ENCODE measurements at places on chromosomes 2 and 18. TPM values are rescaled to one million over a fixed set of nuclear protein-coding genes. Genes with fewer than 3 reads are reported as not detected.

Gene CRYGD
- total RNA-seq, result not detected

Gene CLEC4F
- total RNA-seq, result not detected

Gene BOLL
- not detected for total RNA-seq

Gene EVX2
- total RNA-seq, result not detected

Gene SPEG
- total RNA-seq, result 1.1 TPM

Gene MYOM1
- total RNA-seq, result 1.7 TPM

Gene TMEM182
- total RNA-seq, result 3.2 TPM

Gene UGT1A4
- total RNA-seq, result not detected

Gene FAM168B
- total RNA-seq, result 44.4 TPM

Gene TP53I3
- total RNA-seq, result 2.9 TPM

Gene GRB14
- not detected for total RNA-seq

Gene PPP1R7
- total RNA-seq, result 106 TPM

Gene SEPTIN10
- 4.1 TPM for total RNA-seq

Gene CWC22
- 19.9 TPM for total RNA-seq

Gene ADCYAP1
- total RNA-seq, result not detected

DNA sequence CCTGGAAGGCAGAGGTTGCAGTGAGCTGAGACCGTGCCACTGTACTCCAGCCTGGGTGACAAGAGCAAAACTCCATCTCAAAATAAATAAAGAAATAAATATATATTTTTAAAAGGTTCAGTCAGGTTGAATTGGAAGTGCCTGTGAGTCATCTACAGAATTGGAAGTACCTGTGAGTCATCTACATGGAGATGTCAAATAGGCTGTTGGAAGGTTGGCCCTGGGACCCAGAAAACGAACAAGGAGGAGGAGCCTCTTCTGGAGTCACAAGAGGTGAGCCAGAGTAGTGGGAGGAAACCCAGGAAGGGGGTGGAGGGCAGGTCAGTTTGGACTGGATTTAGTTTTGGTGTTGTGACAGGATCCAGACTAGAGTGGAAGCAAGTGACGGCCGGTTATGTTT is 15.2 kb upstream of the SCYGR1 start:
- no peak for DNase-seq
- no peaks in the 10 kb centered on the region for H3K36me3 ChIP-seq
- peaks cover 2% of the 10 kb centered on the region for H3K4me1 ChIP-seq

DNA sequence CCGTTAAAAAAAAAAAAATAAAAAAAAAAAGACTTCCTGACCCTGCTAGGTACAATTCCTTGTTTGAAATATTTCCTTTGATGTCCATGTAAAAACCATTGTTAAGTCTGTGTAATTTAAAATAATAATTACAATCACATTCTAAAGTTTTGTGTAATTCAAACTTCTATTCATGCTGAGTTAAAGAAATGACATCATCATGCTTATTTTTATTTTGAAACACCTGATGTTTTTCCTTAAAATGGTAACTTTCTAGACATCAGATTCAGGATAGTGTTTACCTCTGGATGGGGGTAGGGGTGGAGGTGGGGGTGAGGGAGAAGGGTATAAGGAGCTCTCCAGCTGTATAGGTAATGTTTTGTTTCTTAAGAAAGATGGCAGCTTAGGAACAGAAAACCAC is 92.8 kb downstream of the ADCYAP1 start:
- H3K27ac ChIP-seq, result no peak overlapping the region
- no peaks in the 10 kb centered on the region for H3K27me3 ChIP-seq
- H3K4me1 ChIP-seq, result no peaks in the 10 kb centered on the region
- H3K4me3 ChIP-seq, result no peak overlapping the region
- H3K36me3 ChIP-seq, result no peaks in the 10 kb centered on the region

- peaks cover 3% of the 10 kb centered on the region for H3K36me3 ChIP-seq
- no peak overlapping the region for H3K27ac ChIP-seq
- H3K4me1 ChIP-seq, result peaks cover 20% of the 10 kb centered on the region
- no peak for DNase-seq
- no peak overlapping the region for H3K4me3 ChIP-seq
Observed at GRCh38 chr2:205022841-205023240, 477.6 kb downstream of the PARD3B start.

DNA sequence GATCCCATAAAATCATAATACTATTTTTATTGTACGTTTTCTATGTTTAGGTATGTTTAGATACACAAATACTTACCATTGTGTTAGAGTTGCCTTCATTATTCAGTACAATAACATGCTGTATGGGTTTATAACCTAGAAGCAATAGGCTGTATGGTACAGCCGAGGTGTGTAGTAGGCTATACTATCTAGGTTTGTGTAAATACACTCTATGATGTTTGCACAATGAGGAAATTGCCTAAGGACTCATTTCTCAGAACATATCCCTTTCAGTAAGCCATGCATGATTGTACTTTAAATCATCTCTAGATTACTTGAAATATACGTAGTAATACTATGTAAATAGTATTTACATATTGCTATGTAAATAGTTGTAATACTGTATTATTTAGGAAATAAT is 156.7 kb downstream of the CDCA7 start:
- no peaks in the 10 kb centered on the region for H3K36me3 ChIP-seq
- no peaks in the 10 kb centered on the region for H3K4me1 ChIP-seq
- no peak for DNase-seq
- peaks cover 19% of the 10 kb centered on the region for H3K27me3 ChIP-seq
- no peak overlapping the region for H3K27ac ChIP-seq
- no peak overlapping the region for H3K4me3 ChIP-seq

- DNase-seq, result no peak
- H3K4me3 ChIP-seq, result peak overlapping the region; percentile 74
- H3K27me3 ChIP-seq, result no peaks in the 10 kb centered on the region
- peaks cover 3% of the 10 kb centered on the region for H3K36me3 ChIP-seq
- peaks cover 20% of the 10 kb centered on the region for H3K4me1 ChIP-seq
Observed at GRCh38 chr2:241509155-241509784, 886 bp upstream of the STK25 start.

DNA sequence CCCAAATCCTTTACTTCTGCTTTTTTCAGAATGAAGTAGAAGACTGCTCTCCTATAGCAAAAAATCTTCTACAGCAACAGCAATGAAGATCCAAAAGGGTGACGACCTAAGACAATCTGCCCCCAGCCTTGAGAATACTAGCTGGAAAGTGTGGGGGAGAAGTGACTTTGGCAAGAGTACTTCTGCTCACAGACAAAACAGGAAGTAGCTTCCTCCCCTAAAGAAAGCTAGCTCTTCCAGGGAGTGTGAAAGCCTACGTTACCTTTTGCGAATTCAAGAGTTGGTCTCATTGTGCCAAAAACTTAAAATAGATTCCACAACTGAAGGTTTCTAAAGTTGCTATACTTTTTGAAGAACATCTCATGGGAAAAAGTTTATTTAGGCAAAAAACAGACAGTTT is 1069.2 kb upstream of the CHAC2 start:
- no peaks in the 10 kb centered on the region for H3K36me3 ChIP-seq
- no peak overlapping the region for H3K27ac ChIP-seq
- DNase-seq, result no peak
- H3K27me3 ChIP-seq, result no peaks in the 10 kb centered on the region

GRCh38 chr2:171191021-171191420 is 30.3 kb upstream of the TLK1 start:
- DNase-seq, result no peak
- H3K4me3 ChIP-seq, result no peak overlapping the region
- H3K4me1 ChIP-seq, result no peaks in the 10 kb centered on the region
- H3K27me3 ChIP-seq, result no peaks in the 10 kb centered on the region
- H3K27ac ChIP-seq, result no peak overlapping the region

DNA sequence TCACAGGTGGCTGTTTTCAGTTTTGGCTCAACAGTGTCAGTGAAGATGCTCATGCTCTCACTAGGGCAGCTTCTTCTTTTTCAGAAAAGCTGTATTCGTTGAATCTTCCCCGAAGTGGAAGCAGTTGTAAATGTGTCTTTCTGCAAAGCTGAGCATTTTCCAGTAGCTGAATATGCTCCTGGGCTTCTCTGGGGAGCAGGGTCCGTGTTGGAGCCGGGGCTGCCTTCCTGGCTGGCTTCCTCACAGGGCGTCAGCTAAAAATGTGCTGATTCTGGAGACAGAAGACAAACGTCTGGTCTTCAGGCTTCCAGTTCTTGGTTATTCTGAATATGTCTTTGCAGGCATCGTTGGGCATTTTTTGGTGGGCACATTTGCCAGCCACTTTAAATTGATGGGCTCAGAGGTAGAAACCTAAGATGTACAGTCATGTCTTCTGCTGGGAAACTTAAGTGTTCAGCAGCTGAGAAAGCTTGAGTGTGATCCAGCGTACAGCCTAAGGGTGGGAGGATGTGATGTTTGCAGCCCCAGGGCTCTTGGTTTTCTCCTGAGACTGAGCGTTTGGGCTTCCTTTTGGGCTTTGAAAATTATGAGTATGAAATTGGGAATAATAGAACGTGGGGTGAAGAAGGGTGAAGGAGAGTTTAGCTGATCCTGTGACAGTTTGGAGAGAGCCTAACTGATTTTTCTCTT is 19.0 kb downstream of the SETBP1 start:
- no peak for DNase-seq
- H3K27me3 ChIP-seq, result peaks cover 36% of the 10 kb centered on the region
- no peak overlapping the region for H3K27ac ChIP-seq
- H3K4me1 ChIP-seq, result peaks cover 16% of the 10 kb centered on the region
- no peak overlapping the region for H3K4me3 ChIP-seq
- peaks cover 26% of the 10 kb centered on the region for H3K36me3 ChIP-seq

- H3K27ac ChIP-seq, result peak overlapping the region; percentile 75
- peak; percentile 39 for DNase-seq
- H3K27me3 ChIP-seq, result no peaks in the 10 kb centered on the region
- no peak overlapping the region for H3K4me3 ChIP-seq
- no peaks in the 10 kb centered on the region for H3K36me3 ChIP-seq
- H3K4me1 ChIP-seq, result peaks cover 37% of the 10 kb centered on the region
Observed at GRCh38 chr2:136281281-136282114, 163.5 kb upstream of the CXCR4 start.

GRCh38 chr18:74141667-74142066 is 6.0 kb downstream of the FBXO15 start:
- H3K27ac ChIP-seq, result no peak overlapping the region
- H3K36me3 ChIP-seq, result no peaks in the 10 kb centered on the region
- DNase-seq, result no peak
- H3K4me3 ChIP-seq, result no peak overlapping the region
- H3K4me1 ChIP-seq, result peaks cover 14% of the 10 kb centered on the region
- peaks cover 6% of the 10 kb centered on the region for H3K27me3 ChIP-seq

GRCh38 chr18:55221622-55222021 is 262.4 kb upstream of the CCDC68 start:
- no peaks in the 10 kb centered on the region for H3K27me3 ChIP-seq
- no peak overlapping the region for H3K4me3 ChIP-seq
- DNase-seq, result no peak
- no peaks in the 10 kb centered on the region for H3K36me3 ChIP-seq

GRCh38 chr2:225599856-225600255 is 200.3 kb downstream of the NYAP2 start:
- no peaks in the 10 kb centered on the region for H3K36me3 ChIP-seq
- H3K4me3 ChIP-seq, result no peak overlapping the region
- H3K27me3 ChIP-seq, result peaks cover 1% of the 10 kb centered on the region
- H3K4me1 ChIP-seq, result no peaks in the 10 kb centered on the region
- H3K27ac ChIP-seq, result no peak overlapping the region
- no peak for DNase-seq

DNA sequence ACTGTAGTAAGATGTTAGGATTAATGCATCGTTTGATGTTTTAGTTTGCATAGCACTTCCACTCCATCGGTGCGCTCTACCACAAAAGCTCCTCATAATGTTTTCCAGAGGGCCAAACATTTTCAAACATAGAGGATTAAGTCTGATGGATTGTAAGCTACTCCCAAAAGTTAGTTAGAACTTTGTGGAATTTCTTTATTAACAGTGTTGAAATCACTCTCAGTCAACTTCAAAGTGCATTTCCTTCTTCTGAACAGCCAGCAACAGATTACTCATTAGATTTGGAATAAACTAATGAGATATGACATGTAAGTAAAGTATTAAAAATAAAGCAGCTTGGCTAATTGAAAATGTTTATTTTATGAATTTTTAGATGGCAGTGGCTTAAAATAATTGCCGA is 30.1 kb upstream of the CTAGE1 start:
- H3K36me3 ChIP-seq, result no peaks in the 10 kb centered on the region
- H3K4me3 ChIP-seq, result no peak overlapping the region
- no peak overlapping the region for H3K27ac ChIP-seq
- no peak for DNase-seq
- H3K27me3 ChIP-seq, result no peaks in the 10 kb centered on the region

- H3K27ac ChIP-seq, result no peak overlapping the region
- no peak for DNase-seq
- no peak overlapping the region for H3K4me3 ChIP-seq
- H3K36me3 ChIP-seq, result no peaks in the 10 kb centered on the region
- no peaks in the 10 kb centered on the region for H3K4me1 ChIP-seq
Observed at GRCh38 chr2:174059884-174060244, 94.7 kb upstream of the SP3 start.

- H3K27me3 ChIP-seq, result no peaks in the 10 kb centered on the region
- no peaks in the 10 kb centered on the region for H3K4me1 ChIP-seq
- DNase-seq, result no peak
- no peak overlapping the region for H3K4me3 ChIP-seq
- no peaks in the 10 kb centered on the region for H3K36me3 ChIP-seq
Observed at GRCh38 chr2:48131539-48132270, 225.4 kb upstream of the FBXO11 start.

- no peak for DNase-seq
- peak overlapping the region; percentile 90 for H3K4me3 ChIP-seq
- no peaks in the 10 kb centered on the region for H3K27me3 ChIP-seq
- H3K4me1 ChIP-seq, result peaks cover 57% of the 10 kb centered on the region
- peaks cover 39% of the 10 kb centered on the region for H3K36me3 ChIP-seq
- peak overlapping the region; percentile 80 for H3K27ac ChIP-seq
Observed at GRCh38 chr2:223943561-223944008, 1.6 kb downstream of the WDFY1 start.

GRCh38 chr18:35982409-35983114 is 10.1 kb downstream of the RMP24 start:
- H3K27ac ChIP-seq, result no peak overlapping the region
- no peak overlapping the region for H3K4me3 ChIP-seq
- no peaks in the 10 kb centered on the region for H3K4me1 ChIP-seq
- no peaks in the 10 kb centered on the region for H3K27me3 ChIP-seq
- peaks cover 49% of the 10 kb centered on the region for H3K36me3 ChIP-seq
- no peak for DNase-seq

GRCh38 chr2:163011000-163011399 is 172.4 kb upstream of the KCNH7 start:
- no peaks in the 10 kb centered on the region for H3K36me3 ChIP-seq
- no peaks in the 10 kb centered on the region for H3K4me1 ChIP-seq
- no peak for DNase-seq
- H3K4me3 ChIP-seq, result no peak overlapping the region

- H3K4me3 ChIP-seq, result no peak overlapping the region
- H3K27me3 ChIP-seq, result peaks cover 3% of the 10 kb centered on the region
- peak; percentile 76 for DNase-seq
- peaks cover 24% of the 10 kb centered on the region for H3K4me1 ChIP-seq
- H3K27ac ChIP-seq, result peak overlapping the region; percentile 36
Observed at GRCh38 chr2:160652236-160652635, 158.6 kb upstream of the RBMS1 start.

Data from activated CD4-positive, alpha-beta memory T cell treated with anti-CD3 and anti-CD28 coated beads, Interleukin-2, amount 10 ng/mL, durations not matched to agents 7 days and 5 days (primary cell).